Activated T-cell treated with anti-CD3 and anti-CD28 coated beads, Interleukin-2, amount 50 U/mL, for 4 hours (primary cell): ENCODE measurements at places on chromosomes 5 and 9.

- no peak for DNase-seq
Observed at GRCh38 chr5:50553560-50553984, 112.5 kb upstream of the EMB start.

DNA sequence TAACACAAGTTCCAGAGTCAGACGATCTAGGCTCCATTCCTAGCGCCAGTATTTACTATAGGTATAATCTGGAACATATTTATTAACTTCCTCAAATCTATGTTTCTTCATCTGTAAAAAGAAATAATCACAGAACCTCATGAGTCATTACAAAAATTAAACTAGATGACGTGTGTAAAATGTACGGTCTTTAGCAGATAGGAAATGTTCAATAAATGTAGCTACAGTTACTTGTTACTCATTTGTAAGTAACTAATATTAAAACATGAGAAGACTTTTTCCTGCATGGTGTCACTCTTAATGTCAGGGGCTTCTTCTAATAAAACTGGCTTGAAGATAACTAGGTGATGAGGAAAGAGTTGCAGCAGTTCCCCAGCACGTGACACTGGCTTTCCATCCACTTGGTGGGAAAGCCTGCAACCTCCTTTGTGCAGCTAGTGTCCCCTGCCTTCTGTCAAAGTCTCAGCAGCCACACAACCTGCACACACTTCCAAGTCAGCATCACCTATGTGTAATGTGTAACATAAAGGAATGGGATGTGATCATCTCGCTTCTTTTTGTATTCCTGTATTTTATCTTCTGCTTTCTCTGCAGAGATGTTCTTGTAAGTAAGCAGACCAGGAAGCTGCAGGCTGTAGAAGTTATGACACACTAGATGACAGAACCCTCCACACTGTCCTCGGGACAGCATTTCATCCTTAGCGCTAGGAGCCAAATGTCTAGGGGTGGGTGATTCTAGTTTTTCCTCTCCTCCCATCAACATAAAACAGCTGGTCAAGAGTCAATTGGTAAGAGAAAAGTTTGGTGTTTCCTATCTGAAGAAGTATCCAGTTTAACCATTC, 1.8 kb upstream of the JAKMIP2 start:
- DNase-seq: no peak

- DNase-seq: no peak
Observed at GRCh38 chr9:137545123-137545522, 5.1 kb downstream of the PNPLA7 start.

GRCh38 chr5:138635708-138636107, 60.5 kb upstream of the HSPA9 start:
- DNase-seq: no peak

- DNase-seq: no peak
Observed at GRCh38 chr9:114080773-114081440, 2.8 kb upstream of the AMBP start.
